ENCODE measurements at places on chromosomes 4 and X.

DNA sequence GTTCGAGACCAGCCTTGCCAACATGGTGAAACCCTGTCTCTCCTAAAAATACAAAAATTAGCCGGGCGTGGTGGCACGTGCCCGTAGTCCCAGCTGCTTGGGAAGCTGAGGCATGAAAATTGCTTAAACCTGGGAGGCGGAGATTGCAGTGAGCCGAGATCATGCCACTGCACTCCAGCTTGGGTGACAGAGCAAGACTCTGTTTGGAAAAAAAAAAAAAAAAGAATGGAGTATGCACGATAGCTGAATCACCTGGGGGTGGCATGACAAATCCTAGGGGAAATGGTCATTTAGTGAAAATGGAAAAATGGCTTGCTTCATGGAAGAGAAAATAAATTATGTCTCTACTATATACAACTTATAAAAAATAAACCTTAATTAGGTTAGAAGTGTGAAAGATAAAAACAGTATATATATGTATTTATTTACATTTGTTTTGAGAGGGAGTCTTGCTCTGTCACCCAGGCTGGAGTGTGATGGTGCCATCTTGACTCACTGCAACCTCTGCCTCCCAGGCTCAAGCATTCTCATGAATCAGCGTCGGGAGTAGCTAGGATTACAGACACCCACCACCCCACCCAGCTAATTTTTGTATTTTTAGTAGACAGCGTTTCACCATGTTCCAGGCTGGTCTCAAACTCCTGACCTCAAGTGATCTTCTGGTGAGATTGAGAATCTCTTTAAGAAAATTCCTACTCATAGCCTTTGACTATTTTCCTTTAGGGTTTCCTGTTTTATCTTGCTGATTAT, 19.3 kb upstream of the ING2 start:
- peak; percentile 47 for DNase-seq

- no peak for DNase-seq
Measured at GRCh38 chr4:169756971-169757574, 671 bp downstream of the HPF1 start.

DNA sequence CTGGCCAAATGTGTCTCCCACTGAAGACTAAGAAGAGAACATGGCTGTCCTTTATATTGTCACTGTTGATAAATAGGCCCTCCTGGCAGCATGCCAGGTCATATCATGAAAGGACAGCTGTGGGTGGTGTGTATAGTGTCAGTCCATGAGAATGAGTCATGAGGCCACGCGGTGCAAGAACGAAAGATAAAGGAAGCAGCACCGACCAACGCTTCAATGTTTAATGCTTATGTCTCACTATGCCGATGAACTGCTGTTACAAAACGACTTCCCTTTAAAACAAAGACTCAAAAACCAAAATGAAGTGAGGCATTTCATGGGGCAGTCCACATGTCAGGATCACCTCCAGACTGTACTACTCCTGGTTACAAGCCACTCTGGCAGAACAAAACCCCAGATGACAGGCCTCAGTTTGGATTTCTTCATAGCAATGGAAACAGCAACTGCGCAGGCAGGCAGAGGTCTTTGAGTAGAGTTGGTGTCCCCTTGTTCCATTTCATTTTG, 5.2 kb upstream of the TCEANC start:
- DNase-seq, result peak; percentile 89

- DNase-seq, result peak; percentile 85
Measured at GRCh38 chrX:136525738-136526606, 6.0 kb upstream of the VGLL1 start.

DNA sequence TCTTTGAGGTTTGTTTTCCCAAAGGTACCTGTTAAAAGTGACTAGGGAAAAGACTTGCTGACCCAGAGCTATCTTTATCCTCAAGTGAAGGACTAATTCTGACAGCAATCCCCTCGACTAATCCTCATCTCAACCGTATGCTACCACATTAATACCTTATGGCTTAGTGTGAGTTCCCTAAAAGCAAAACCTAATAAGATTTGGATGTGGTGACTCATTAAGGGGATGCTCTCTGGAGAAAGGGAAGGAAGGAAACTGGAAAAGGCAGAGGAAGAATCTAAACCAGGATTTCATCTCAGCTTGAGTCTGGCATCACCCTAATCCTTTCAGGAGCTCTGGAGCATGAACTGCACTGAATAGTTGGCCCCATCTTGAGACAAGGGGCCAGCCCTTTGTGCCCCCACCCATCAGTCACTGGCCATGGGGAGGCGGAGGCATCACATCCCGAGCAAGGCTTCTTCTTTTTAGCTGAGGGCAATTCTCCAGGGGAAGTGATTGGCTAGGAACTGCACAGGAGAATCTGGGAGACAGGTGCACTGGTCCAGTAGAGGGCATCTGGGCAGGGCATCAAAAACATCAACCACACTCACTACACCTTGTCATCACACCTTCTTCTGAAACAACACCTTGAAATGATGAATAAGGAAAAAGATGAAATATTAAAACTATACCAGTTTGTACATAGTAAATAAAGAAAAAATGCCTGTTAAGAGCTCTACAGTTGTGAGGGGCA, 6.9 kb upstream of the BBS7 start:
- DNase-seq, result peak; percentile 13

- no peak for DNase-seq
Measured at GRCh38 chr4:34148322-34148908, 2095.9 kb downstream of the ARAP2 start.

GRCh38 chrX:71128915-71129765, 10.7 kb downstream of the MED12 start:
- peak; percentile 54 for DNase-seq

DNA sequence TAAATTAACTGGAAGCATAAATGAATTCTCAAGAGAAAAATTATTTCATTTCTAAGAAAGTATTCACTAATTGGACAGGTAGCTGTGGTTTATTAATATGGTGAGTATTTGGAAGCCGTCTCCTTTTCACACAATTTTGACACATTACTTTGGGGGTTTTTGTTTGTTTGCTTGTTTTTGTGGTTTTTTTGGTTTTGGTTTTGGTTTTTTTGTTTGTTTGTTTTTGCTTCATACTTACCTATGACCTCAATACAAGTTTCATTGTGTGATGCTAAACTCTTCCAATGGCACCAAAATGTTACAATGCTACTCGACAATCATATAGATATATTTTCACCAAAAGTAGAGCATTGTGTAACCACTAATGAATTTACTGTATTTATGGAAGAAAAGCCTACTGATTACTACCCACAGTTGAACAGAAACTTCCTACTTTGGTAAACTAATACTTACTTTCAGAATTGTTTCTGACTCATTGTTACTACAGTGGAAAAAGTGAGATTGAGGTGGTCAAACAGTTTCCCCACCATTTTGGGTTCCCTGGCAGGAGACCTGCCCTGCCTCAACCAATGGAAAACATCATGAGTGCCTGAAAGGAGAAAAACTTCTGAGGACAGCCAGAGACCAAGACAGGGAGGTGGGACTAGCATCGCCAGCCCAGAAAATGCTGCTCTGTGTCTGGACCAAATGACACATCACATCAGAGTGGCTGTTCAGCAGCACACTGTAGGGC, 443.1 kb downstream of the HNRNPD start:
- DNase-seq, result no peak
